ENCODE measurements at places on chromosomes 2 and 18.

- DNase-seq, result no peak
These were observed 72.0 kb upstream of the TMEM178A start for GRCh38 chr2:39593439-39594393.

DNA sequence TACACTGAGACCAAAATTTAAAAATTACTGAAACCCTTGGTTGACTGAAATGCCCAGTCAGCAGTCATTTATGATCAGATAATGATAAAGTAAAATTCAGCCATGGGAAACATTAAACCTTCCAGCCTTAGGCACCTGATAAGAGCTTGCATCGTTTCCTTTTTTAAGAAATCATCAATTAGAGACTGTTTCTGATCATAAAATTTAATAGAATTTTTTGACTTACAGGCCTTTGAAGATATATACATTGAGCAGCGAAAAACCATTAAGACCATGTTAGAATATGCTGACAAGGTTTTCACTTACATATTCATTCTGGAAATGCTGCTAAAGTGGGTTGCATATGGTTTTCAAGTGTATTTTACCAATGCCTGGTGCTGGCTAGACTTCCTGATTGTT, 99.6 kb upstream of the CSRNP3 start:
- DNase-seq, result no peak

GRCh38 chr2:96404446-96405373, 69.1 kb downstream of the NCAPH start:
- no peak for DNase-seq

DNA sequence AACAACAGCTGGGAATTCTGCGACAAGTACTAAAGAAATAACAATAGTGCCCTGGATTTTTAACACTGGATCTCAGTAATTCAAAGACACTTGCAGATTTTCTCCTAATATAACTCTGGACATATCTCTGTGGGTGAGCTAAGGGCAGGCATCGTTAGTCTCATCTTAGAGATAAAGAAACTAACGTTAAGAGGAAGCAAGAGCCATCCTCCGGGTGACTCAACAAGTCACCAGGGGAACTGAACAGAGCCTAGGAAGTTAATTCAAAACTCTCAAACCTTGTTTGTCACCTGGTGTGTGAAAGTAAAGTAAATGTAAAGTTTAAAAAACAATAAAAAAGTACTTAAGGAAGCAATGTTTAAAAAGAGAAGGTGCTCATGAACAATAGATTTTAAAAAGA, 41.6 kb upstream of the NRP2 start:
- no peak for DNase-seq

- DNase-seq, result no peak
These were observed 505.5 kb upstream of the FAM98A start for GRCh38 chr2:34104601-34105000.

DNA sequence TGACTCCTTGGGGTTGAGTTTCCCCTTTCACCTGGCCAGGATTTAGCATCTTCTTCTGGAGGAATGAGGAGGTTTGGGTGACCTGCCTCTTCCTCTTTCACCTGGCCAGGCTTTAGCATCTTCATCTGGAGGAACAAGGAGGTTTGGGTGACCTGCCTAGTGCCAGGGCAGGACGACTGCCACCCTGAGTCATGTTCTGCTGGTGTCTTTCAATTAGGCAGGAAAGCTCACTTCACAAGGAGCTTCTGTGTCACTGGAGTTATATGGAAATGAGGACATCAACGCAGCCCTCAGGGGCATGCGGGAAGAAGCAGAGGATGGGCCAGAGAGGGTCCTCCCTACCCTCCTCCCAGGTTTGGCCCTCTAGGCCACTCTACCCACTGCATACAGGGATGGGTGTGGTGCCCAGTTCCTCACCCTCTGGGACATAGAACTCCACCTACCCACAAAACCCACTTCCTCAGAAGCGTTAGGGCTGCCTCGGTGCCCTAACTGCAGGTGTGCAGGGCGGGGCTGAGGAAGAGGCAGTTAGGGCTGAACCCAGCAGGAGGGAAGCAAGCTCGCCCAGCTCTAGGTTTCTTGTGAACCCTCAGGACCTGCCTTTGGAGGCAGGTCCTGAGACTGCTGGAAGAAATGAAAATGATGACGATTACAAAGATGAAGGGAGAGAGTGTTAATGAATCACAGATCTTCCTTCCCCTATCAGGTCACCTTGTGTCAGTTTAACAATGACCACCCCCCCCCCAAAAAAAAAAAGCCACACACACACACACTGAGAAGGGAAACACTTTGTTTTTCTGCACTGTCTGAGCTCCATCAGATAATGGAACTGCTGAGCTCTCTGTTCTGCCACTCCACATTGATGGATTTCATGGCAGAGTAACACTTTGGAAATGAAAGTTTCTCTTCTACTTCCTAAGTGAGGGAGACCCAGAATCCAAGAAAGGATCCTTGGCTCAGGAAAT, 71.0 kb downstream of the ARL4C start:
- DNase-seq, result peak; percentile 45

DNA sequence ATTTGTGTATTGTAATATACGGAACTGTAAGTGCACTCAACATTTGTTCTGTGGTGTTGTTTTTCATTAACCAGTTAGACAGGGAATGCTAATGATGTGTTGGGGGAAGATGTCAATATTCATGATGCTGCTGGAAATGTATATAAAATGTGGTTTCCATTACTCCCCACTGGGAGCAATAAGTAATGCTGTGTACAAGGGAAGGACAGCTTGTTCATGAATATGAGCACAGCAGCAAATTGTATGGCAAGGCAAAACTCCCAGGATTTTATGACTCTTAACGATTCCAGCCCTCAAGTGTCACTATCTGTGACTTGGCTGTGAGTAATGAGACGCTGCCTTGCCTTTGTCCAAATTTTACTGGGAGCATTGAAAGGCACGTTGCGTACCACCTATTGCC, 312.4 kb upstream of the DDX18 start:
- no peak for DNase-seq

DNA sequence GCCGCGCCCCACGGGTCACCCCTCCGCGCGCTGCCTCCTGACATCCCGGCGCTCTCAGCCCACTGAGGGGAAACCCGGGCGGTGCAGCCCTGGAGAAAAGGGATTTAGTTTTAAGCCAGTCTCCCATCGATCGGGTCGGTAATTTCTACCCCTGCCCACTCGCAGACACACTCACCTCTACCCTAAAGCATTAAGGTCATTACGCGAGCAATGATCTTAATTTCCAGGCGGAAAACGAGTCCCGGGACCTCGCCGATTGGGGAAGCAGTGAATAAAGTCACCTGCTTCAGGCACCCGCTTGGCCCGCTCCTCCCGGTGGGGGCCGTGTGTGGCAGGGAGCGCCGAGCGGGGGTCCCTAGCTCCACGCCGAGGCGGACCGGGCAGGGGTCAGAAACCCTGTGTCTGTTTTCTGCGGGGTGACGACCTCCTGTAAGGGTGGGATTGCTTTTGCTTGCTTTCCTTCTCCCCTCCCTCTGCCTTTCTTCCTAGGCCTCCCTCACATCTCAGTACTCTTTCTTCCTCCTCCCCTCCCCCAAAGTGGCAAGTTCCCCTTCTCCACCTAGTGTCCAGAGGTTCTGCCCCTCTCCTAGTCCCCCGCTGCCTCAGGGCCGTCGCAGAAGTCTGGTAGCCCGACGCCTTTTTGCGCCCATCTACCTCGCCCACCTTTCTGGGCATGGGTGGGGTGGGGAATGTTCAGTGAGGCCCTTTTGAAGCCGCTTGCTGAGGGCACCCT, 142.6 kb downstream of the MEIS1 start:
- DNase-seq, result no peak

DNA sequence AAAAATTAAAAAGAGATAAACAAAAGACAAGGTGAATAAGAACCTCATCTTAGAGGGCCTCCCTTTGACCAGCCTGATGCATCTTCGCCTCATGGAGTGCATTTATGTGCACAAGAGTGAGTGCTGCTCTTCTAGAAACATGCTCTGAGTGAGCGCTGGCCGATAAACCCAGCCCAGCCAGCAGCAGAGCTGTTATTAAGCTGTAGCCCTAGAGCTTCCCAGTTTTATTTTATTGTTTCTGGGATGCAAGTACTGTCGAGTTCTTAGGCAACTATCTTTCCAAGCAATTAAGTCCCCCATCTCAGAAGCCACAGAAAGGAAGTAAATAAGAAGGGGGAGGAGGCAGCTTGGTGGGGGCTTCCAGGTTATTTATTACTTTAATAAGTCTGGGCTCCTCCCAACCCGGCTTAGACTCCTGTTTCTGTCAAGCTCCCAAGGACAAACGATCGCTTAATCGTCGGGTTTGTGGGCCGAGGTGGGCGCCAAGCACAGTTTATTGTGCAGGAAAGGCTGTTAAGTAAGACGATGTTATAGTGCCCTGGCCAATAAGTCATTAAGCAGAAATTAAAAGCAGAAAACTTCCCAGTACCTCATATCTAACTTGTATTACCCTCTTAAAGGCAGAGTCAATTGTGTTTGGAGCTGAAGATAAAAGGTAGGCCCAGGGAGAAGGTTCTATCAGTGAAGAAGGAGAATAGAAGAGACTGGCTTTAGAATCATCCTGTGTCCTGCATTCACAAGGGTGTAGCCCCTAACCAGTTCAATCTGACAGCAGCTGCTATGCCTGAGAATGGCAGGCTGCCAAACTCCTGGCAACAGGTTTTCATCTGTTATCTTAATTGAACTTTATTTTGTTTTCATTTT, 176.3 kb downstream of the PIK3C3 start:
- no peak for DNase-seq

GRCh38 chr2:237574467-237574866, 8.1 kb downstream of the PRLH start:
- DNase-seq, result no peak

Data from activated naive CD4-positive, alpha-beta T cell treated with anti-CD3 and anti-CD28 coated beads, Interleukin-2, amount 50 U/mL, for 16 hours (primary cell).